ENCODE measurements at places on chromosomes 12 and 14.
A peak's percentile ranks its signal among the peaks of the same experiment; 100 is the strongest.

DNA sequence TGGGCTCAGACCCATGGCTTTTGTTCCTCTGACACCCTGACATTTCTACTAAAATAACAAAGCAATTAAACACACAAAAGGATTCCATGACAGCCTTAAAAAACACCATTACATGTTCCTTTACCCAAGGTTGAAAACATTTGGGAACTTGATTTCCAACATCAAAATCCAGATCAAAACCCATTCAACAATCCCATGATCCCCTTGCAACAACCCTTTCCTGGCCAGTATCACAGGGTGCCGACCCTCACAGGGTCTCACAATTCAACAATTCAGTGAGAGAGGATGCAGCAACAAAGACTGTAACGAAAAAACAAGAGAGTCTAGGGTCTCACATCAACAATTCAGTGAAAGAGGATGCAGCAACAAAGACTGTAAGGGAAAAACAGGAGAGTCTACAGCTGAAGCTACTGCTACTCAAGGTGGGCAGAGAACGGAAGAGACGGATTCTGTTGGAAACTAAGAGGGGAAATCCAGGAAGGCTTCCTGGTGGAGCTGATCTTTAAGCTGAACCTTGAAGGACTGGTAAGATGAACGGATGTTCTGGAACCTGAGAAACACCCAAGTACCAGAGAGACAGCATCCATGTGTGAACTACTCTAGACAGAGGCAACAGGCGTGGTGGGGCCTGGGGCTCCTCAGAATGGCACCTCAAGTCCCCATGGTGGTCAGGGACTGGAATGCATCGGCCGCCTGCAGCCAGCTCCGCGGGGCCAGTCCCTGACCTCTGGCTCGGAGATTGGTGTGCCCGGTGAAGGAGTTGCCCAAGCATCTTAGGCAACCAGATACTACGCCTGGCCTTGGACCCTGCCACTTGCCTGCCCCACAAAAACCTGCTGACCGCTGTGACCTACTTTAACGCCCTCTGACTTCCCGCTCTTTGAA lies 22.7 kb upstream of the ZFP36L1 start:
- DNase-seq, result no peak

GRCh38 chr12:14948672-14949071 lies 10.3 kb upstream of the ERP27 start:
- no peak for DNase-seq

DNA sequence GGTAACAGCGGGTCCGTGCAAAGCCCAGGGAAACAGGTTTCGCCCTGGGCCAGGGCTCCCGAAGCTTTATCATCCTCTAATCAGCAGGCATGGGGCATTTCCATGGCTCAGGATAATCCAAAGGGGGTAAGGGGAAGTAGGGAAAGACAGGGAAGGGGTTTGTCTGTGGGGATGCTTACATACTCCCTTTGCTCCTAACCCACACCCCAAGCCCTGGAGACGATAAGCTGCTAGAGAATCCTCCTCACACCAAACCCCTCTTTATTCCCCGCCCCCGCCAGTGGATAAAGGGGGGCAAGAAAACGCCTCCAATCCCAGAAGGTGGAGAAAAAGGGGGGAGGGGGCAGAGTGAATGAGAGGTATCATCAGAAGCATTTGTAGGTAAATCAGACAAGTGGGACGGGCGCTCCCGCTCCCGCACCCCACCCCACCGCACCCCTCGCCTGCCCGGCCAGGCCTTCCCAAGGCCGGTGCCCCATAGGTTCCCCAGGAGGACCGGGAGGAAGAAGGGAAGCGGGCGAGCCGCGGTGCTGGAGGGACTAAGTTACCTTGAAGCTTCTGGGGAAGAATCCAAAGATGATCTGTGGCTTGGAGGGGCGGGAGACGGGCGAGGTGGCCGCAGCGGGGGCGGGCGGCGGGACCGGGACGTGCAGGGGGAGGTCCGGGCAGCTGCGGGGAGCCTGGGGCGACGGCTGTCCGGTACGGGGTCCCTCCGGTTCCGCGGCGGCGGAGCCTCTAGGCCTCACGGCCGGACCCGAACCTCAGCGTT lies 762 bp downstream of the PPP2R5E start:
- no peak for DNase-seq

- DNase-seq, result peak; percentile 17
Measured at GRCh38 chr14:75711796-75712211, 50.8 kb downstream of the TTLL5 start.

- no peak for DNase-seq
Measured at GRCh38 chr14:103310576-103311095, 23.4 kb upstream of the EIF5 start.

DNA sequence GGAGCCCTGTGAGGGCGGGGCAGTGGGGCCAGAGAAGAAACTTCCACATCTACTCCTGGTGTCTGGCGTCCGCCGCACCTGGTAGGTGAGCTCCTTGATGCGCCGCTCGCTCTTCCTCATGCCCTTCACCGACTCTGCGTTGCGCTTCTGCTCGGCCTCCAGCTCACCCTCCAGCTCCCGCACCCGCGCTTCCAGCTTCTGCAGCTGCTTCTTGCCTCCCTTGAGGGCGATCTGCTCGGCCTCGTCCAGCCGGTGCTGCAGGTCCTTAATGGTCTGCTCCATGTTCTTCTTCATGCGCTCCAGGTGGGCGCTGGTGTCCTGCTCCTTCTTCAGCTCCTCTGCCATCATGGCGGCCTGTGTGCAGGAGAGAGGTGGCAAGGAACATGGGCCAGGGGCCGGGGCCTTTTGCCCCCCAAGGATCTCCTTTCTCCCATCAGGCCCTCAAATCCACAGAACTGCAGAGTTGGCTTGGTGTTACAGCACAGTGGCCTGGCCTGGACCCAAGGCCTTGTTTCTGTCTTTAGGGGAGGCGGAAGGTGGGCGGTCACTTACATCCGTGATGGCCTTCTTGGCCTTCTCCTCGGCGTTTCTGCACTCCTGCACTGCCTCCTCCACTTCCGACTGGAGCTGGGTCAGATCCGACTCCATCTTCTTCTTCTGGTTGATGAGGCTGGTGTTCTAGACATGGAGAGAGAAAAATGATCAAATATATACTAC lies 7.7 kb downstream of the CMTM5 start:
- DNase-seq, result no peak

DNA sequence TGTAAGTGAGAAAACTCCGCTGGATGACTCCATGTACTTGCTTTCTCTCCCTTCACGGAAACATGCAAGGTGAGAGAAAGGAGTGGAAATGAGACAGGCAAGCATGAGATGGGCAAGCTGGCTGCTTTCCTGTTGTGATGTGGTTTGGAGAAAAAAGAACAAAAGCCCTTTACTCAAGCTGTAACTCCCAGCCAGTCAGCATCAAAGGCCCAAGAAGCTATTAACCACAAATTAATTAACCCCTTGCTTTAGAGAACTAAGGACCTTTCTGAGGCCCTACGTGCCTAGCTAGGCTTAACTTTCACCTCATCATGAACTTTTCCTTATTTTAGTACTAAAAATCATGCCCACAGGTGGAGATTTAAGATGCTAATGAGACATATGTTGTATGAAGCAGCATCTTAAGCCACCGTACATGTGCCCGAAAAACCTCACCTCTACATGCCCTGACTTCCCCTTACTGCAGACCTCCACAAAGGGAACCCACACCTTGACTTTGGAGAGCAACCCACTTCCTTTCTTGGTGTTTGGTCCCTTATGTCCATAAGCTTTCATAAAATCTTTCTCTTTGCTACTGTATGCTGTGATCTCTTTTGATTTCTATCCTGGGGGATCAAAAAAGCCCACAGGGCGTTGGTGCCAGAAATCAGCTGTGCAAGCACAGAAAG lies 87.0 kb downstream of the GALNT8 start:
- DNase-seq, result no peak

GRCh38 chr12:58321414-58321813 lies 380.0 kb downstream of the ATP23 start:
- DNase-seq, result no peak

- no peak for DNase-seq
Measured at GRCh38 chr14:50529288-50530179, 2.8 kb downstream of the MAP4K5 start.

GRCh38 chr12:114968727-114969126 lies 284.8 kb upstream of the TBX3 start:
- DNase-seq, result no peak

DNA sequence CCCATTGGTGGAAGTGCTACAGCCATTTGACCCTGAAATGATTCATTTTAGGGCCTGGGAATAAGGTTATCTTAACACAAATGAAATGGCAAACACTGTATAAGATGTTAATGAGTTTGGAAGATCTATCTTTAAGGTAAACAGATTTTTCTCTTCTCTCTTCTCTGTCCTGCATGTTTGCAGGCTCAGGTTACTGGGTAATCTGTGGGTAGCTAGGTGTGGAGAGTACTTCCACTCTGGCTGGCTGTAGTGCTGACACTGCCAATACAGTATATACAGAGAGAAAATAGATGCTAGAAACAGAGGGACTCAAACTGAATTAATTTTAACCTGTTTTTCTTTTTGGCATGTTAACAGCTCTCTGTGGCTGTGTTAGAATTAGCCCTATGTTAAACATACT lies 84.6 kb downstream of the SLC38A6 start:
- DNase-seq, result no peak

DNA sequence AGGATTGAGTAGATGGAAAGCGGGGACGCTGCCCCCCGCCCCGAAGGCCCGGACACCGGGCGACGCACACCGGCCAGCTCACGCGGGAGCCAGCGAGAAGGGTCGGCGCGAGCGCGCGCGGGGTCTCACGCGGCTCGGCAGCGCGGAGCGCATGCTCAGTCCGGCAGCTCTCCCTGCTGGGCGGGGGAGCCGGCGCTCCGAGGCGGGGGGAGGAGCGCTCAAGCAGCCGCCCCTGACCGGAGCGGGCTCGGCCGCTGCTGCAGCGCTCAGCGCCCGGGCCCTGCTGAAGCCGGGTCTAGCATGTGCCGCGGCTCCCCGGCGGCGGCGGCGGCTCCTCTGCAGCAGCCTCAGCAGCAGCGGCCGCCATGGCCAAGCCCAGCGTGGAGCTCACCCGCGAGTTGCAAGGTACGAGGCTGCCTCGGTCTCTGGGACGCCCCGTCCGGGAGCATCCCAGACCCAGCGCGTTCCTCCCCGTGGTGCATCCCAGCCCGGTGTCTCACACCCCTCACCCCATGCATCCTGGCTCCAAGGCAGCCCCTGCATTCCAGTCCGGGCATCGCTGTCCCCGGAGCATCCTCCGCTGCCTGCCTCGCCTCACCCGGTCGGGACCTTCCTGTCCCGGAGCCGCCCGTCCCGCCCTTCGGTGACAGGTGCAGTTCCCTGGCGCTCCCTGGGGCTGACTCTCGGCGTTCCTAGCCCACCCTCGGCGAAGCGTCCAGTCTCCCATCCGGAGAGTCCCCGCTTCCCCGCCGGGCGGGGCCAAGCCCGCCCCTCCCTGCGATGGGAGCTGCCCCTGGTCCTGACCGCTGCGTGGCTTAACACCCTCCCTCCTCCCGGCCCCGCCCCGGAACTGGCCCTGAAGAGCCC lies at the start of gene CARMIL3:
Gene CARMIL3, plus strand, starts transcription at position 221 of the 867 bp plus-strand sequence. Its CDS starts 145 bp downstream, at position 366.
- no peak for DNase-seq

- DNase-seq, result no peak
Measured at GRCh38 chr12:32390572-32391219, 8.7 kb upstream of the FGD4 start.

DNA sequence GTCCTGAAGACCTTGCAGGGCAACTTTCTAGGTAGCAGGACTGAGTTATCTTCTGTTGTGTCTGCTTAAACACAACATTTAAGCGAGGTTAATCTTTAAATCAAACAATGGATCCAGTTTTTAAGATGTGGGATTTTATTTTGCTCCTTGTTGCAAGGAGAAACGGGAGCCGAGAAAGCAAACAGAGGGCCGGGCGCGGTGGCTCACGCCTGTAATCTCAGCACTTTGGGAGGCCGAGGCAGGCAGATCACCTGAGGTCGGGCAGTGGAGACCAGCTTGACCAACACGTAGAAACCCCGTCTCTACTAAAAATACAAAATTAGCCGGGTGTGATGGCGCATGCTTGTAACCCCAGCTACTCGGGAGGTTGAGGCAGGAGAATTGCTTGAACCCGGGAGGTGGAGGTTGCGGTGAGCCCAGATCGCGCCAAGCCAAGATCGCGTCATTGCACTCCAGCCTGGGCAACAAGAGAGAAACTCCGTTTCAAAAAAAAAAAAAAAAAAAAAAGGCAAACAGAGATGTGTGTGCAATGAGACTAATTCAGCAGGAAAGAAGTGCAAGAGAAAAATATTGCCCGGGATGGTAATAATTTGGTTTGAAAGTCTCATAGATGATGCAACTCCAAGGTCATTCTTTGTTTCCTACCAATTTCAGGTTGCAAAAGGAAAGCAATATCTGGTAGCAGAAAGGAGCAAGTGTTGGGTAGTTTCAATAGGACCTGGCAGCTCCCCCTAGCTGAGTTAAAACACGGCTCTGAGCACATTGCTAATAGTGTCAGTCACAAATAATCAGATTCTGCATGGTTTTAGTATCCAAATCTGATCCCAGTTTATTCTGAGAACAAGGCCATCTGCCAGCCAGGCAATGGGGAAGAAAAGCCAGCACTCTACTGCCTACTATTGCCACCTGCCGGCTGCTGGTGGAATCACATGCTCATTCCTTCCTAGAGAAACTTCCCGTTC lies 141.4 kb downstream of the PPM1H start:
- DNase-seq, result peak; percentile 73

DNA sequence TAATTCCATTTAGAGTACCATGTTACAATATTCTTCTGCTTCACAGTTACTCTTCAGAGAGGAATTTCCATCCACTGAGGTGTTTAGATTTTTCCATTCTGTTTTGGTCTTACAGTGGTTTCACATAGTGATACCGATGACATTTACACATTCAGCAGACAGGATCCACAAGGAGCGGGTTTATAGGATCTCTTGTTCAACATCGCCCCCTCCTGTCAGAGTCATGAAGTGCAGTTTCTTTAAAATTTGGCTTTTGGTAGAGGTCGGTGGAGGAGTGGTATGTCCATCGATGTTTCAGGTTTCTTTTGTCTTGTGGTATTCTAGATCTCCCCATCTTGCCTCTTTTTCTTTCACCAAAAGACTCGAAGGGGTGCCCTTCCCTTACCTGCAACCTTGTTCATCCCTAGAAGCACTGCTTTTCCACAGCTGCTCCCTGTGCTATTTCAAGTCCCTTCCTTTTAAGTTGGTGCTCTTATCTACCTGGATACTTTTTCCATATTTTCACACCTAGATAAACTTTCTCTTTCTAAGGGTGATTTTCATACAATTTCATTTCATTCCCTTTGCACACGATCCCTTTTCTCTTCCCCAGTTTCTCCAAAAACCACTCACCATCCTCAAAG lies 181.3 kb downstream of the ITPR2 start:
- DNase-seq, result no peak

GRCh38 chr14:20624495-20625070 lies 16.9 kb downstream of the OR6S1 start:
- no peak for DNase-seq
